Renal cortex interstitium (tissue), 15 donors: ENCODE measurements at places on chromosomes 3 and 15. TPM values are rescaled to one million over a fixed set of nuclear protein-coding genes. Genes with fewer than 3 reads are reported as not detected.

DNA sequence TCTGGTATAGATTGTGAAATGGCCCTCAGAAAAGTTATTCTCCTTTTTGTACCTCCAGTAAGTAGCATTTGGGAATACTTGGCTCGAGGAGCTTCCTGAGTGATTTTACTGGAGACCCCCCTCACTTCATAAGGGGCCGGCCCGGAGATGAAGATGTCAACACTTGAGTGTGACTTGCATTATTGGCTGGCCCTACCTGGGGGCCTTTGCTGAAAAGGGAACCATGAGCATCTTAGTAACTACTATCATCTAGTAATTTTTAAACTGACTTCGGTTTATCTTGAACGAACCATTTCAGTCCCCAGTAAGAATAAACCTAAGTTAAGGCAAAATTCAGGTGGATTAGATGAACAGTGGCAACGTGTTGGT lies 1.3 kb downstream of the FAIM start:
- DNase-seq: no peak

DNA sequence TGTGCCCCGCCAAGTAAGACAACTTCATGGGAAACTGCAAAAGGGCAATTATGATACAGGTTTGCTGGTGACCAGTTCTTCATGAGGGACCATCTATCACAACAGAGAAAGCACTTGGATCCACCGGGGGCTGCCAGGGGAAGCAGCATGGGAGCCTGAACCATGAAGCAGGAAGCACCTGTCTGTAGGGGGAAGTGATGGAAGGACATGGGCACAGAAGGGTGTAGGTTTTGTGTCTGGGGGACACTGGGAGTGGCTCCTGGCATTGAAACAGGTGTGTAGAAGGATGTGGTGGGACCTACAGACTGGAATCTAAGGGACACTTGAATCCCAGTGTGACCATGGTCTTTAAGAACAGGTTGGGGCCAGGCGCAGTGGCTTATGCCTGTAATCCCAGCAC lies 22.6 kb downstream of the MKRN2 start:
- no peak for DNase-seq

- no peak for DNase-seq
Observed at GRCh38 chr3:150740733-150741496, 22.1 kb downstream of the SIAH2 start.

TM4SF18 gene
- polyA plus RNA-seq: 23.1 TPM

TUSC7 gene
- not detected for polyA plus RNA-seq

C3orf85 gene
- 23.7 TPM for polyA plus RNA-seq
